CD4-positive, alpha-beta T cell treated with Interleukin-1 beta for 1 hour (primary cell): ENCODE measurements at places on chromosomes 3 and 15.
A peak's percentile ranks its signal among the peaks of the same experiment; 100 is the strongest.

GRCh38 chr15:53328341-53328740 is 431.1 kb downstream of the WDR72 start:
- DNase-seq = no peak

- no peak for DNase-seq
Measured at GRCh38 chr3:157650172-157650571, 147.0 kb upstream of the VEPH1 start.

- DNase-seq = no peak
Measured at GRCh38 chr3:113829576-113830354, 8.8 kb upstream of the GRAMD1C start.

- no peak for DNase-seq
Measured at GRCh38 chr3:170410428-170411029, 8.1 kb upstream of the CLDN11 start.

- no peak for DNase-seq
Measured at GRCh38 chr3:164658125-164658524, 420.2 kb downstream of the SI start.

DNA sequence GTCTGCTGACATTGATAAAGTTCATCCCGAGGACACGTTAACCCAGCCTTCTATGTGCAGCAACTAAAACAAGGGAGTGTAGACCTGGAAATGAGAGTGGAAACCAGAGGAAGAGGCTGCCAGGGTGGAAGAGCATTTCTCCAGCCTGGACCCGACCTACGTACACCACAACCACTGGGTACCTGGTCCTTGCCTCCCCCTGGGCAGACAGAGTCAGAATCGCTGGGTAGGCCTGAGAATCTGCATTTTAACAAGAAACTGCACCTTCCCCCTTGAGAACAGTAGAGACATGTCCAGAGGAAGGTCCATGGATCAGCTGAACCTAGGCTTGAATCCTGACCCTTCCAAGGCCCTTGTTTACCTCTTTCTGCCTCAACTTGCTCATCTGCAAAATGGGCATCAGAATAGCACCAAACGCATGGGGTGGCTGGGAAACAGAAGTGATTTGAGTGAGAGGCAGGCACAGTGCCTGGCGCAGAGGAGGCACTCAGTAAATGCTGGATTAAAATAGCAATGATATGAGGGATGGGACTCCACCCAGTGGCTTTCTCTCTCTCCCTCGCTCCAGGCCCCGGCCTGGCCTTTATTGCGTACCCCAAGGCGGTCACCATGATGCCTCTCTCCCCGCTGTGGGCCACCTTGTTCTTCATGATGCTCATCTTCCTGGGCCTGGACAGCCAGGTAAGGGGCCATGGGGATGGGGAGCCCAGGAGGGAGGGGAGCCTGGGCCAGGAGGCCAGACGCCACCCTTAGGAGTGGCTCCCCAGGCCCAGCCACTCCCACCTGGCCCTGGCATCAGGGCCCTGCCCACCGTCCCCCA is 66.9 kb upstream of the SLC6A1 start:
- no peak for DNase-seq

DNA sequence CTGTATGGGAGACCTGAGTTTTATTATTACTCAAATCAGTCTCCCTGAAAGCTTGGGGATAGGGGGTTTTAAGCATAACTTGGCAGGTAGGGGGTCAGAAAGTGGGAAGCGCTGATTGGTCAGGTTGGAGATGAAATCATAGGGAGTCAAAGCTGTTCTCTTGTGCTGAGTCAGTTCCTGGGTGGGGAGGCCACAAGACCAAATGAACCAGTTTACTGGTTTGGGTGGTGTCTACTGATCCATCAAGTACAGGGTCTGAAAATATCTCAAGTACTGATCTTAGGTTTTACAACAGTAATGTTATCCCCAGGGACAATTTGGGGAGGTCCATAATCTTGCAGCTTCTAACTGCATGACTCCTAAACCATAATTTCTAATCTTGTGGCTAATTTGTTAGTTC is 17.8 kb upstream of the IQCF6 start:
- DNase-seq = no peak

- DNase-seq = peak; percentile 37
Measured at GRCh38 chr3:196081002-196081833, 672 bp downstream of the TFRC start.
